ENCODE measurements at places on chromosomes 2 and 18.

DNA sequence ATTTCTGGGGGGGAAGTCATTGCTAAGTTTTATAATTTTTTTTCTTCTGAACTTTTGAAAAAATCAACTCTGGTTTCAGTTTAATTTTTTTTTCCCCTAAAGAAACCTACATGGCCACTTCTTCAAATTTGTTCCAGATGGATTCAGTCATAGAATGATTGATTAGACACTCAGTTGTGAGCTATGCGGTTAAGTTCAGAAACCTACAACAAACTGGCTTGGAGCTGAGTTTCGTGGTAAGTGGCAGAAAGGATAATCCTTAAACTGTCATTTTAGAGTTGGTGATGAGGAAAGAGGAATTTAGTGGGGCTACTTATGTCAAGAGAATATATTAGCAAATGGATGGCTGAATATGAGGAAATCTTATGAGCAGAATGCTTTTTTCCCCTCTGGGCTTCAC lies 23.7 kb downstream of the EFEMP1 start:
- DNase-seq = no peak

- DNase-seq = no peak
These were observed 289.4 kb downstream of the KCNS3 start for GRCh38 chr2:18167871-18168270.

DNA sequence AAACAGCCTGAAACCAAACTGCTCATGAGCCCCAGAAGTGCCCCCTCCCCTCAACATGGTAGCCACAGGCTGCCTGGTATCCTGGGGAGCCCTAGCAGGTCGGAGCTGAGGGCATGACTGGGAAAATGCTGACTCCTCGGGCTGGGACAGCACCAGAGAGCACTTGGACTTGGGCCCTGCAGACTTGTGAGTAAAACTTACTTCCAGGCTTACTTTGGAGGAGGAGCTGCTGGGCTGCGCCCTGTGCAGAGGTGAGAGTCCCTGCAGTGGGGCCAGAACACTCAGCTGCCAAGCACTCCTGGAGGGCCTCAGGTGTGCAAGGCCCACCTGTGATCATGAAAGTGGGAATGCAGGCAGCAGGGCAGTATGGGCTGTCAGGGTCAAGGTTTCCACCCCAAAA lies 119.4 kb downstream of the SEPTIN10 start:
- DNase-seq = no peak

DNA sequence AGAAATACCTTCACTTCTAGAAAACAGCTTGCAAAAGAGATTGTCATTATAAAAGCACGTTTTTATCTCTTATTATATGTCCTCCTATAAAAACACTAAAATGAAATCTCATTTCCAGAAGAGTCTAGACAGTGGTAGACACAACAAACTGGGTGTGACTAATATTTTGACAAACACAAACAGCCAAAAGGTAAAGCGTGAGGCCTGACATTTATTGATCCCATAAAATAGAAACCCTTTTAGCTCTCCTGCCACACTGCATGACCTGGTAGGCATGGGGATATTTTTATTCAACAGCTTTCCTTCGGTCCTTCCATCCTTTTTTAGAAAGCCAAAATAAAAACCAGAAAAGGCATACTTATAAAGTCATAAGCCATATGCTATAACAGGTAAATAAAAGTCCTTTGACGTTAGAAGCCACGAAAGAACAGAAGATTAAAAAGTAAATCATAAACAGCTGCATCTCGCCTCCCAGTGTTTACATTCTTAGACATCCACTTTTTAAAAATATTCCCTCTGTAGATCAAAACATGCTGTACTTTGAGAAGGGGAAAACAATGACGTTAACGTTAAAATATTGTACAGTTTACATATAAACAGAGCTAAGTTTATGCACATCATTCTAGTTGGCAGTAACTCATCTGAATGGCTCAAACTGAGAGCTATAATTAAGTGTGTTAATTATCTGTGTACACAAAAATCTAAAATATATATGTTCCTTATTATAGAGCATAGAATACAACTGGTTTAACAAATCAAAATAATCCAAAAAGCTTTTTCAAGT lies 44.6 kb downstream of the IRS1 start:
- DNase-seq = no peak

- no peak for DNase-seq
These were observed 94.8 kb downstream of the PLB1 start for GRCh38 chr2:28590496-28591301.

DNA sequence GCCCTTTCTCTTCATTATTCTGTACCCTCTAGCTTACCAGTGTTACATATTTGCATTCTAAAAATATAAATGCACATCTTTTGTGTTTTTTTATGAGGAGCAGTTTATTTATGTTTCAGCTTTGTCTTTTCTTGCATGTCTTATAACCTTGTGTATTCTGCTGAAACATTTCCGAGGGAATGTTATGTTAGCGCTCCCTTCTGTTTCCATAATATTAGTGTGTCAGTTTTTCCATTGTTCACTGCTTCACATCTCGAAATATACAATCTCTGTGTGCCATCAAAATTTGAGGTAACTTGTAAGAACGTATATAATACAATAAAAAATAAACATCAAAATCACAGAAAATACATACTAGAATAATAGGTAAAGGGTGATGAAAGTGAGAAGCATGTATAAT lies 153.3 kb downstream of the PKP4 start:
- no peak for DNase-seq

DNA sequence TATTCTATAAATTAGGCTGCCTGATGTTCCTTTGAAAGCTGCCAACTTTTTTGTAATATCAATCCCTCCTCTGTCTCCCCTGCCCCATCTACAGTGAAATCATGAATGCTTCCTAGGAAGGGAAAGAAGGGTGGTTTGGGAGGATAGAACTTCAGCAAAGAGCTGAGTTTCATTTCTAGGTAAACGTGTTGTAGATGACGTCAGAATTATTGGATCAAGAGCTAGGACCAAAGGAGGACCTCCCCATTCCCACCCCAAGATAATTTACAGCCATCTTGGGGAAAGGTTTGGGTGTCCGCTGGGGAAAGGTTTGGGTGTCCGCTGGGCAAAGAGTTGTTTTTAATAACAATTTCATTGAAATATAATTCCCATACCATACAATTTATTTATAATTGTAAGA lies 11.2 kb upstream of the ANKRD53 start:
- no peak for DNase-seq

- no peak for DNase-seq
These were observed 95.5 kb downstream of the THNSL2 start for GRCh38 chr2:88265352-88266303.

DNA sequence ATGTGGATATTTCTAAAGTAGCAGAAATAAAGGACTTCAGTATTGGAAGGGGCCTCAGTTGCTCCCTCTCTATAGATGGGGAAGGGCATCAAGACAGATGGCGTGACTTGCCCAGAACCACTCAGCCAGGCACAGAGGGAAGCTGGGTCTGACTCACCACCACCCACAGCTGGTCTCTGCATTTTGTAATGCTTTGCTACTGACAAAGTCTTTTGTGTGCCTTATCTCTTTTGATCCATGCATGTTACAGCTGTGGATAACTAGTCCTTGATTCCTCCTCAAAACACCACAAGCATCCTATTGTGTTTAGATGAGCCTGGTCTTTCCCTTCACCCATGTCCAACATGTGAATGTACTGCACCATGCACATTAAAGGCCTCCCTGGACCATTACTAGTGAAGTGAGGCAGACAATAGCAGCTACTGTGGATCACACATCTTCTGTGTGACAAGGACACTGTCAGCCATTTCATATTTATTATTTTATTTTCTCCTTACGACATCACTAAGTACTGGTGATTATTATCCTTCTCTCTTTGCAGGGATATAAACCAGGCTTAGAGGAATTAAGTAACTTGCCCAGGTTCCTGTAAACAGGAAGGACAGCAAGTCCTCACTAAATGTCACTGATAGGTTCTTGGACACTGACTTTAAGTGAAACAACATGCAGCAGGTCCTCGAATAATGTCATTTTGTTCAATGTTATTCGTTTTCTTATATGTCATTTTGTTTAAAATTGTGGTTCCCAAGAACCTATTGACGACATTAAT lies 29.6 kb upstream of the IL37 start:
- no peak for DNase-seq

GRCh38 chr18:77106331-77106730 lies 26.3 kb downstream of the MBP start:
- DNase-seq = peak; percentile 84

DNA sequence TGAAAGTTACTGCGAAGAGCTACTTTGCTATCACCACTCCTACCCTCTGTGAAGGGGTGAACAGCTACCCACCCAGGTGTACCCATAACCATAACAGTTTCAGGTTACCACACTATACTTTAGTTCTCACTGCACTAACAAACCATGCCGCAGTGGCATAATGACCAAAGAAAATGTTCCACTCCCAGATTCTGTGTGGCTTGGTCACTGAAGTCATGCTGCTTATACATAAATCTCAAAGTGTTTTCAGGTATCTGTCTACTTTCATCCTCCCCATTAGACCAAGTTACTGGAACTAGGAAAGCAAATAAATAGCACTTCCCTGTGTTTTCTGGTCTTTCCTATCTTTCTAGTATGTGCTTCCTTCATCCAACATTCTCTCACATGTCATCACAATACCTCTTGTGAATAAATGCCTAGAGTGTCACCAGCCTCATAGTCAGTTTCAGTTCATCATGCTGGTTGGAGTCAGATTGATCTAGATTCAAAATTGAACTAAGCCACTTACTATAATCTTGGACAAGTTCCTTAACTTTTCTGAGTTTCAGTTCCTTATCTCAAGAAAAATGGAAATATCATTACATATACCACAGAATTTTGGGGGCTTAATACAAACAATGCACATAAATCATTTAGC lies 293.6 kb downstream of the FSIP2 start:
- DNase-seq = no peak

GRCh38 chr18:62715436-62715758 lies at the start of gene PHLPP1:
PHLPP1 (plus strand) TSS chr18:62715541; CDS start chr18:62715684, 143 bp downstream.
- DNase-seq = no peak

DNA sequence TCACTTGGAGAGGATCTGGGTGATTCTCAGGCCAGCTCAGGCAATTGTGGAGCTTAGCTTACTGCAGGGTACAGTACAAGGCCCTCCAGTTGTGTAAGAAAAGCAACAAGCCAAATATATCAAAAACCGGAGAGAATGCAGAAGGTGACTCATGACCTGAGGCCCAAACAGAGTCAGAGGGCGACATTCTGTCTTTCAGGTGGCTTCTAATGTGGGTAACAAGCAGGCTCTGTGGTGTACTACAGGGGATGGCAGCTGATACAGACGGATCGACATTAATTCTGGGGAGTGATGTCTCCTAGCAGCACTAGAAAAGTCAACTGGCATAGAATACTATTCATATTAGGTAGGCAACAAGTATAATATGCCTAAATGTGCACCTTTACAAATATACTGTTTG lies 219.5 kb upstream of the SOX11 start:
- no peak for DNase-seq

DNA sequence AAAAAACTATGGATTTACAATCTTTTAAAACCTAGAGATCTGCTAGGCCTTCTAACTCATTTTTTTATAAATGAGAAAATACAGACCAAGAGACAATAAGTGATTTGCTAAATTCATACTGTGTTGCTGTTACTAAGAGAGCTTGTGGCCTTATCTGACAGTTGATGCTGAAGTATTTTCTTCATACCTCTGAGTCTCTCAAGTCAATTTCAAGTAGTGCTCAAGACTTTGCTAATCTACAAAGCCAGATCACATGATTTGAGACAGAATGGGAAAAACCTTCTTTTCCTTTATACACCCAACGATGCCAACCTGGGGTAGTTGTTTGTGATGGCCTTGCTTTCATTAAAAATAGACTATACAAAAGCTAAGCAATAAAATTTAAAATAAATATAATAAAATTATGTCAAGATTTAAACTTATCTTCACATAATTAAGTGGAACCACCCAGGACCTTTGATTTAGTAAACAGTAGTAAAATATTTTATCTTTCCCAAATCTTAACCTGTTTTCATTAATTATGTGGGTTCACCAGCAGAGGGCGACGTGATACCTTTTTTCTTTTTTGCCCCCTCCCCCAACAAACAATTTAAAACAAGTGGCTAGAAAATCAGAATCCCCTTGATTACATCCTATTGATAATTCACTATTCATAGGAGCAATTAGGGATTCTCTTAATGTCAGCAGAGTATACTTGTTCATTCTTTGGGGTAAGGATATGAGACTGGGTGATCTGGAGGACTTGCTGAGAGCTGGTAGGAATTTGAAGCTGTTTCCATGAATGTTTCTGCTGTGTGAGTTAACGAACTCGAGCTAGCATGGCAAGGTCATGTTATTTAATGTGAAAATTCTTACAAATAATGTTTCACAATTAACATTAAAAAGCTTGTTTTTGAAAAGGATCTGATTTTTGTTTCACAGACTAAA lies 49.6 kb upstream of the SLC5A7 start:
- no peak for DNase-seq

GRCh38 chr2:37630301-37630700 lies 41.1 kb downstream of the CDC42EP3 start:
- no peak for DNase-seq

- no peak for DNase-seq
These were observed 147.9 kb downstream of the MYT1L start for GRCh38 chr2:2183176-2183575.

- no peak for DNase-seq
These were observed 72.7 kb upstream of the PPP1CB start for GRCh38 chr2:28678944-28679343.

- DNase-seq = no peak
These were observed 18.7 kb downstream of the C2orf92 start for GRCh38 chr2:97688062-97688827.

GRCh38 chr2:84441036-84441435 lies 18.0 kb downstream of the SUCLG1 start:
- no peak for DNase-seq

GRCh38 chr2:163338270-163338669 lies 397.5 kb downstream of the FIGN start:
- DNase-seq = no peak

DNA sequence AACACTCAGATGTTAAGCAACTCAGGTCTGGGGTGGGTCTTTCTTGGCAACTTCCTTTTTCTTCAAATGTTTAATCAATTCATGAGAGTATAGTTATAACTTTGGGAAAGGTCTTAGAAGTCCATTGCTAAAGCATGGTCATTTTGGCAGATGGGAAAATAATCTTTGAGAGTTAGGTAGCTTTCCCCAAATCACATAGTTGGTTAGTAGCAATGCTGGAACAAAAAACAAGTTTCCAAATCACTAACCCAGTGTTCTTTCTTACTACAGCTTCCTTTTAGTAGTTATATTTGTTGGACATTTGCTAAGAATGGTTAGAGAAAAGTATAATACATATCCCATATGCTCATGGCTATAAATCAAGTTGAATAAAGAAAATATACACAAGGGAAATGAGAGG lies 185.2 kb upstream of the SLC14A2 start:
- DNase-seq = no peak

DNA sequence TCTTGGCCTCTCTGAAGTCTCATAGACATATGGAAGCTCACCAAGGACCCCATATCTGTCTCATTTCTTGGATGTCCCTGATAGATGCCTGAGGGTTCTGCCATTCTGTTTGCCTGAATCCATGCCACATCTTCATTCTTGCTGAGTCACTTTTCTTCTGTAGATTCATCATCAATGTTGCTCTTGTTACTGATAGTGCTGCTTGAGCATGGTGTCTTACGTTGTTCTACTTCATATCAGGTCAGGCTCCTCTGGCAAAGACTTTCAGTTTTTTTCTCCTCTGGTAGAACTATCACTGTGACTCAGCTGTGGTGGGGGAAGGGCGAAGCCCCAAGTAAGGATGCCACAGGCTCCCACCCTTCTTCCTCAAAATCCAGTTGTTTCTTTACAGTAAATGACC lies 885.2 kb downstream of the DCDC2C start:
- DNase-seq = no peak

GRCh38 chr2:218547978-218548377 lies 20.2 kb downstream of the USP37 start:
- no peak for DNase-seq

- DNase-seq = no peak
These were observed 46.3 kb downstream of the ARHGEF4 start for GRCh38 chr2:130882991-130883390.
